ENCODE measurements at places on chromosomes 13 and 19. TPM values are rescaled to one million over a fixed set of nuclear protein-coding genes. Genes with fewer than 3 reads are reported as not detected.

DNA sequence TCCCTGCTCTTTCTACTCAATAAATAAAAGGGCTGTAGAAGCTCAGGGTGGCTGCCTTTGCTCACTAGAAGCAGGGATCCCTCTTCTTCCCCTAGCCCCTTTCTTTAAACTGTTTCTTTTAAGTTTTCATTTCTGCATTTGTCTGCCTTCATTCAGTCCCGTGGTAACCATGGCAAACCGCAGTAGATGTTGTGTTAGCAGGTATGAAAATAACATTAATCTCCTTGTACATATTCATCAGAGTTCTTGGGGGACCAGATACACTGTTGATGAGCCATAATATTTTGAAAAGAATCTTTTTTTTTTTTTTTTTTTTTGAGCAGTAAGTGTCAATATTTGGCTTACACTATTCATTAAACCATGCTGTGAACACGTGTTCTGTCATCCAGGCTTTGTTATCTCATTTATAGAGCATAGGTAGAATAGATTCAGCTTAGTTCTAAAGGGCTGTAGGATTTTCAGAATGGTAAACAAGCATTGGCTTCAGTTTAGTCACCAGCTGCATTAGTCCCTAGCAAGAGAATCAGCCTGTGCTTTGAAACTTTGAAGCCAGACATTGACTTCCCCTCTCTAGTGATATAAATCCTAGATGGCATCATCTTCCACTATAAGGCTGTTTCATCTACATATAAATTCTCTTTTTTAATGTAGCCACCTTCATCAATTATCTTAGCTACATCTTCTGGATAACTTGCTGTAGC is 59.4 kb upstream of the SPRY2 start:
- DNase-seq: no peak
- H3K4me1 ChIP-seq: no peaks in the 10 kb centered on the region
- no peak overlapping the region for H3K27ac ChIP-seq
- H3K27me3 ChIP-seq: no peaks in the 10 kb centered on the region

DNA sequence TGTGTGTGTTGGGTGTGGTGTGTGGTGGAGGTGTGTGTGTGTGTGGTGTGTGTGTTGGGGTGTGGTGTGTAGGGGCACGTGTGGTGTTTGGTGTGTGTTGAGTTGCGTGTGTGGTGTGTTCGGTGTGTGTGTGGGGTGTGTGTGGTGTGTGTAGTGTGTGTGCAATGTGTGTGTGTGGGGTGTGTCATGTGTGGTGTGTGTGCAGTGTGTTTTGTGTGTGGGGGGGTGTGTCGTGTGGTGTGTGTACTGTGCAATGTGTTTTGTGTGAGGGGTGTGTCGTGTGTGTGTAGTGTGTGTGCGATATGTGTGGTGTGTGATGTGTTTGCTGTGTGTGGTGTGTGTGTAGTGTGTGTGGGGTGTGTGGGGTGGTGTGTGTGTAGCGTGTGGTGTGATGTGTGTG is 6.0 kb upstream of the KPTN start:
- H3K4me1 ChIP-seq: peaks cover 2% of the 10 kb centered on the region
- no peak overlapping the region for H3K27ac ChIP-seq
- DNase-seq: no peak
- peaks cover 5% of the 10 kb centered on the region for H3K36me3 ChIP-seq
- H3K4me3 ChIP-seq: no peak overlapping the region

DNA sequence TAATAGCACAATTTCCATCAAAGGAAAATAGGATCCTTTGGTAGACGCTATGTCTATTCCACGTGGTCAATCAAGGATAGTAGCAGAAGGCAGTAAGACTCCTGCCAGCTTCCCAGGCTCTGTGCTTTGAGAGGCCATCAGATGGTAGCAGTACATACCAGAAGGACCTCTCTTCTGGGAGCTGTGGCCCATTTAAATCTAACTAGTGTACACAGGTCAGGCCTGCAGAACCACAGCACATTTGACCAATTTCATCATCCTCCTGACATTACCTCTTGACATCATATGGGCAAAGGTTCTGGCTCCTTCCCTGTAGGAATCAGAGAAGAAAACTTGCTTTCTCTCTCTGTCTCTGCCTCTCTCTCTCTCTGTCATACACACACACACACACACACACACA is 229.6 kb upstream of the HTR2A start:
- no peaks in the 10 kb centered on the region for H3K4me1 ChIP-seq
- no peak overlapping the region for H3K27ac ChIP-seq
- DNase-seq: no peak
- no peaks in the 10 kb centered on the region for H3K36me3 ChIP-seq
- no peak overlapping the region for H3K4me3 ChIP-seq

- no peak overlapping the region for H3K27ac ChIP-seq
- H3K27me3 ChIP-seq: no peaks in the 10 kb centered on the region
- H3K4me3 ChIP-seq: no peak overlapping the region
- H3K4me1 ChIP-seq: no peaks in the 10 kb centered on the region
- no peak for DNase-seq
- H3K36me3 ChIP-seq: no peaks in the 10 kb centered on the region
Measured at GRCh38 chr13:49046002-49046401, 70.3 kb downstream of the FNDC3A start.

GRCh38 chr13:60326273-60326672 is 70.7 kb upstream of the TDRD3 start:
- H3K4me3 ChIP-seq: no peak overlapping the region
- no peak overlapping the region for H3K27ac ChIP-seq
- H3K4me1 ChIP-seq: no peaks in the 10 kb centered on the region
- DNase-seq: no peak
- H3K27me3 ChIP-seq: no peaks in the 10 kb centered on the region
- no peaks in the 10 kb centered on the region for H3K36me3 ChIP-seq

- H3K36me3 ChIP-seq: no peaks in the 10 kb centered on the region
- H3K27me3 ChIP-seq: no peaks in the 10 kb centered on the region
- H3K4me1 ChIP-seq: peaks cover 9% of the 10 kb centered on the region
- no peak overlapping the region for H3K27ac ChIP-seq
- peak overlapping the region; percentile 26 for H3K4me3 ChIP-seq
- DNase-seq: no peak
Measured at GRCh38 chr13:39565036-39565949, 37.7 kb downstream of the LHFPL6 start.

- no peak overlapping the region for H3K27ac ChIP-seq
- no peaks in the 10 kb centered on the region for H3K27me3 ChIP-seq
- no peak for DNase-seq
- H3K36me3 ChIP-seq: no peaks in the 10 kb centered on the region
- H3K4me1 ChIP-seq: no peaks in the 10 kb centered on the region
Measured at GRCh38 chr13:32309312-32310133, 5.6 kb downstream of the ZAR1L start.

ZNF625 gene
- 2.5 TPM for polyA plus RNA-seq

ACER1 gene
- polyA plus RNA-seq: not detected

ERICH6B gene
- polyA plus RNA-seq: not detected

PLEKHF1 gene
- 21.8 TPM for polyA plus RNA-seq

CFAP97D2 gene
- polyA plus RNA-seq: not detected

All from H1 (cell line).